Stimulated activated CD8-positive, alpha-beta memory T cell treated with anti-CD3 and anti-CD28 coated beads, Interleukin-7, amount 100 ng/mL, for 1 hour (primary cell): ENCODE measurements at places on chromosomes 1 and 21.

- DNase-seq, result no peak
Observed at GRCh38 chr1:54289712-54290233, 89.8 kb downstream of the MRPL37 start.

DNA sequence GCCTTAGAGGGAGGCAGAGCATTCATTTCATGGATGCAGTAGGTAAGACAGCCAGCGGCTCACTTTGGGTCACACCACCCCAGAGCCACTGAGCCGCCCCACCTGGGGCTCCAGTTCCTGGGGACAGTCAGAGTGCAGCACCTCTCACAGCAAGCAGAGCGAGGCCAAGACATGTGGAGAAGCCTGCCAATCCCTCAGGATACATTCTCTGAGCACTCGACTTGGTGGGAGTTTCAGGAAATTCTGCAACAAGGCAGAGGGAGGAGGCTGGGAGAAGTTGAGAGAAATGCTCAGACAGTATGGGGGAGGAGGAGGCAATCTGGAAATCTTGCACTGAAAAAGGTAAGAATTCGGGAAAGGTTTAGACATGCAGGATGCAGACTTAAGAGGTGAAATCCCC is 60.8 kb upstream of the WLS start:
- DNase-seq, result no peak

- no peak for DNase-seq
Observed at GRCh38 chr21:45997495-45998275, 16.1 kb downstream of the COL6A1 start.

- DNase-seq, result no peak
Observed at GRCh38 chr1:116511459-116512019, 59.3 kb downstream of the CD58 start.

DNA sequence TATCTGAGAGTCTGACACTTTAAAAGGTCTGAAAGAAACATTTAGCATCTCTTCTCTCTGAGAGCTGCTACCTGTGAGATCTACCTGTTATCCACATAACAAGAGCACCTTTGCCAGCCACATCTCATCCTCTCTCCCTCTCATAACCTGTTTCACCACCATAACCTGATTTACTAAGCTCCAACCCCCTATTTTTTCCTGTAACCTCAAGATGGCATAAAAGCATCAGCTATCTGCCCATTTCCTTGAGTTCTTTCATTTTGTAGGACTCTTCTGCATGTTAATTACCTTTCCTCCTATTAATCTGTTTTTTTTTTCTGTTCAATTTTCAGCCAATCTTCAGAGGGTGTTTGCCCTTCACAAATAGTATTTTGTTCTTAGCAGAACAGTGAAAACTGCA is 136.5 kb upstream of the KCNK1 start:
- no peak for DNase-seq

DNA sequence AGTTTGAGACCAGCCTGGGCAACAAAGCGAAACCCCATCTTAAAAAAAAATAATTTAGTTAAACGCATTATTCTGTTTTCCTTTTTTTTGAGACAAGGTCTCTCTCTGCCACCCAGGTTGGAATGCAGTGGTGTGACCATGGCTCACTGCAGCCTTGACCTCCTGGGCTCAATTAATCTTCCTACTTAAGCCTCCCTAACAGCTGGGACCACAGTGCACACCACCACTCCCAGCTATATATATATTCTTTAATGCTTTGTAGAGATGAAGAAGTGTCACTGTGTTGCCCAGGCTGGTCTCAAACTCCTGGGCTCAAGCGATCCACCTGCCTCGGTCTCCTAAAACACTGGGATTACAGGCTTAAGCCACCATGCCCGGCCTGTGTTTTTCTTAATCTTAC is 7.7 kb upstream of the KLF17 start:
- DNase-seq, result no peak

DNA sequence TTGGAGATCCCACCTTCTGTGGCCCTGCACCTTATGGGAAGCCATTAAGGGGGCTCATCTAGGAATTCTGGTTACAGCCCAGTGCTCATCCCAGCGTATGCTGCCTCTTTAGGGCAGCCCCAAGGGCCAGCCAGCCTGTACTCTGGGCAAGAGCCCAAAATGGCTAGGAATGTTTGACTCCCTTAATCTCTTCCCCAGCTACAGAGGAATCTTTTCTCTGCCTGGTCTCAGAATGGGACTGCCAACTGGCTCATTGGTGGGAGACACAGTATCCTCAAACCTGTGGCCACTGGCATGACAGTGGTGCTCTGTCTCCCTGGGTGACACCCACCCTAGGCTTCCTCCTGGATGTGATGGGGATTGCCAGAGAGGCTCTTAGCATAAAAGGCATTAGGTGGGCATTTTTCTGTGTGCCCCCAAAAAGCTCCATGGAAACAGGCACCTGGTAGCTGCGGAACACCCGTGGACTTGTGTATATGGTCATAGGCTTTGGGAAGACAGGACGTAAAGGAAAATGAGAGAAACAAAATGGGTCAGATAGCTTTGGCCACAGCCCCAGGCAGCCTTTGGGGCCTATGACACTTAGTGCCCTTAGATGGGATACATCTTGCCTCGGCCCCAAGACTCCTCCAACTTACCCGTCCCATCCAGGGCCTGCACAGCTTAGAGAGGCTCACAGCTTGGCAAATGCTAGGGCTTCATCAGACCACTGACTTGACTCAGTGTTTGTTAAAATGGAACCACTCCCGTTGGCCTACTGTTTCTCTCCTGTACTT is 6.9 kb downstream of the TMEM81 start:
- DNase-seq, result no peak

DNA sequence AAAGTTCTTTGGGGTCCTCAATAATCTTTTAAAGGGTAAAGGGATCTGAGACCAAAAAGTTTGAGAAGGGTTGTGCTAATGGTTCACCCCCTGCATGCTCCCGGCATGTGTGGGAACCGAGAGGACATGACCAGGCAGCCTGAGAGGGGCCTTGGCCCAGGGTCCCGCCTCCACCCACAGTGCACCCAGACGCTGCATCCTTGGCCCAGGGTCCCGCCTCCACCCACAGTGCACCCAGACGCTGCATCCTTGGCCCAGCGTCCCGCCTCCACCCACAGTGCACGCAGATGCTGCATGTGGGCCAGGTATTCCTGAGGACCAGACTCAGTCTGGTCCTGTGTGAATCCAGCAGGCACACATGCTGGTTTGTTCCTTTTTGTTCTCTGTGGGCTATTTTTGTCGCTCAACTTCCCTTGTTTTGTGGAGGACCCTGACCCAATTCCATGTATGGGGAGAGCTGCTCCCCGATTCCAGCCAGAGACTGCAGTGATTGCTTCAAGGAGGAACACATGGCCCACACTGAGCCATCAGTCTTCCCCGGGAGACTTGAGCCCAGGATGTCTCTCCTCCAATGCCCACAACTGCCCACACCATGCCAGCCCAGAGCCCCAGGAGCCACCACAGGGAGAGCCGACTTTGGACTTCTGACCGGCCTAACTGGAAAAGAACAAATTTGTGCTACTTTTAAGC is 3.5 kb downstream of the NPHP4 start:
- DNase-seq, result no peak

DNA sequence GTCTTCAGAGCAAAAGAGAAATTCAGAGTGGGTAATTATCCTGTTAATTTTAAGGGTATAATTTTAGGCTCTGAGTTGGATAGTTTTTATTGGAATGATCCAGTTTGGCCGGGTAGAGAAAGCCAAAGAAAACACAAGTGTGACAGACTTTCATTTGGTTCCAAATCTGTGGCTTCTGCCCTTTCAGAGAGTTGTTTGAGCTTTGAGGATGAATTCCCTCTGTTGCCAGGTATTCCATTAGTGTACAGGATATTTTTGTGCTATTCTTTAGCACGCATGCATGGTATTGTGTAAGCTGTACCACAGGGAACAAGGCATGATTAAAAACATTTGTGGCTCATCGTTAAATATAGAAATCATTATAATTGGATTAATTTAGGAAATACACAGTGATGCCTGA is 384.4 kb downstream of the ADGRL2 start:
- DNase-seq, result no peak

GRCh38 chr1:76303340-76303717 is 228.8 kb downstream of the ST6GALNAC3 start:
- DNase-seq, result no peak

- no peak for DNase-seq
Observed at GRCh38 chr1:111731956-111732355, 7.2 kb downstream of the INKA2 start.

DNA sequence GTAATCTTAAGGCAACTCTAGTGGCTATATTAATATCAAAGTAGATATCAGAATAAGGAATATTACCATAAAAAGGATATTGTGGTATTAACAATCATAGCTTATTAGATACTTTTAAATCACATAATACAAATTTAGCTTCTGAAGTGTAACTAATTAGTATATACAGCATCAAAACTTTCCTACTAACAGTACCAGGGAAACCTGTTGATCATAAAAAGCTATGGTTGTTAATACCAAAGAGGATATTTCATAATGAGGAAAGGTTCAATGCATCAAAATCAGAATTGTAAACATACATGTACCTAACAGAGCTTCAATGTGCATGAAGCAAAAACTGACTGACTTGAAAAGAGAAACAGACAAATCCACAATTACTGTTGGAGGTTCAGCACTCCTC is 24.1 kb downstream of the ADSS2 start:
- no peak for DNase-seq

DNA sequence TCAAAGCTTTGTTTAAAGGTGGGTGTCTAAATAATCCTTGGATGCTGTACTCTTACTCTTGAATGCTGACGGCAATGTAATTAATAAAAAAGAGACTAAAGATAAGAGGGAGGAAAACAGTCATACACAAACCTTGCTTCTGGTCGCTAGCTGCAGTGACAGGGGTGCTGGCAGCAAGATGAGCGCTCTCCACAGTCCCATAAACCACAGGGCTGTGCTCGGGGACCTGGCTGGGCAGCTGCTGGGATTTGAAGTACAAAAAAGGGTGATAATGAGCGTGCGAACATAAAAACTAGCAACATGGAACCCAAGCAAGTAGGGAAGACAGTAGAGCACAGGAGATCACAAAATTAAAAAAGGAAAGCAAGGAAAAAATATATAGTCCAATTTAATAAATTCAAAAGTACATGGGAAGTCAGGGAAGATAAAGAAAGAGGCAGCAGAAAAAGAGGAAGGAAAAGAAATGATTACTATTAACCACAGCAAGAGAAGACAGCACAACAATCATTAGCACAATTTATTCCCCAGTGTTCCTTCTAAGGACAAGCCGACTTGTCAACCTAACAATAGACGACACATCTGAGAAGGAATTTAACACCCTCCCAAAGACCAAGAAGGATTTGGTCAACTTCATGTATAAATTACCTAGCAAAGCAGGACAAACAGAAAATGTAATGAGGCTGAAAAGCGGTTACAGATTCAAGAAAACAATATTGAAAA is 162.9 kb upstream of the HP1BP3 start:
- no peak for DNase-seq

- DNase-seq, result no peak
Observed at GRCh38 chr1:71667216-71667615, 586.4 kb upstream of the ZRANB2 start.

GRCh38 chr1:103353391-103353790 is 172.1 kb upstream of the RNPC3 start:
- DNase-seq, result no peak

DNA sequence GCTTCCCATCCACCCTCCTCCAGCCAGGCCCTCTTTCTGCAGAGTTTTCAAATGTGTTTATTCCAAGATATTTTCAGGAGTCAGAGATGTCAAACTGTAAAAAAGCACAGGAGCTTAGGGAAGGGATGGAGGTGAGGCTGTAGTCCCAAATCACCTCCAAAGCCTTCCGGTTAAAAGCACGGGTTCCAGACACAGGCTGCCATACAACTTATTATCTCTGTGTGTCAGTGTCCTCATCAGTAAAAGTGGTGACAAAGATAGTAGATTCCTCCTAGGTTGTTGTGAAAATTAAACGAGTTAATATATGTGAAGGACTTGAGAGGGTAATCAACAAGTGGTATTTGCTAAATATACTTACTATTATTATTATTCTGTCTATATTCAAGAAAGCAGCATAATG is 15.1 kb downstream of the S100A7A start:
- DNase-seq, result no peak

DNA sequence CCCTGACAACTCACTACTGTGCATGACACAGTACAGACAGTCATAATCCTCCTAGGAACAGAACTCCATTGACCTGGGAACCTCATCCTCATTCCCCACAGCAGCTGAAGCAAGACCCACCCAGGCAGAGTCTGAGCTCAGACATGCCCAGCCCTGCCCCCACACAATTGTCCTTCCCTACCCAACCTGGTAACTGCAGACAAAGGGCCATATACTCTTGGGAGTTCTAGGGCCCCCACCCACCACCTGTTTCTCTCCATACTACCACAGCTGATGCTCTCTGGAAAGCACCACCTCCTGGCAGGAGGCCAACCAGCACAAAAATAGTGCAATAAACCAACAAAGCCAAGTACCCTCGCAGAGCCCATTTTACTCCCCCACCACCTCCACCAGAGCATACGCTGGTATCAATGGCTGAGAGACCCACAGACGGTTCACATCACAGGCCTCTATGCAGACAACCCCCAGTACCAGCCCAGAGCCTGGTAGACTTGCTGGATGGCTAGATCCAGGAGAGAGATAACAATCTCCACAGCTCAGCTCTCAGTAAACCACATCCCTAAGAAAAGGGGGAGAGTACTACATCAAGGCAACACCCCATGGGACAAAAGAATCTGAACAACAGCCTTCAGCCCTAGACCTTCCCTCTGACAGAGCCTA is 159.7 kb upstream of the CXADR start:
- no peak for DNase-seq

- no peak for DNase-seq
Observed at GRCh38 chr21:36203603-36203889, 46.9 kb downstream of the DOP1B start.

- DNase-seq, result no peak
Observed at GRCh38 chr1:245790441-245790840, 635.7 kb downstream of the KIF26B start.

DNA sequence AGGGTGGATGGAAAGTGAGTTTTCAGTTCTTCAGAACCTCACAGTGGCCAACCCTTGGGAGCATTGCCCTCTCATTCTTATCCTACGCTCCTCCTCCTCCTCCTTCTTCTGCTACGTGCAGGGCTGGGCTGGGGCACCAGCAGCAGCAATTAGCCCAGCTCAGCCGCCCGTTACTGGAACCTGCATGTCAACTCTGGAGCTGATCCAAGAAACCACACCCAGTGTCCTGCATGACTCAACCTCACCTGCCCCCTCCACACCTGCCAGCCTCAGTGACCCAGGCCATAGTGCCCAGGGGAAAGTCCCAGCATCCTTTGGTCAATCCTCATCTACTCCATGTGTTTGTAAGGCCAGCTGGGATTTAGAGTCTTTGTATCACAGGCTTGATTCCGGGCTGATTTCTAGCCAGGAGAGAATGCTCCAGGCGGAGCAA is 12.6 kb downstream of the ELF3 start:
- no peak for DNase-seq

- no peak for DNase-seq
Observed at GRCh38 chr1:219227360-219228057, 53.8 kb downstream of the LYPLAL1 start.
